Gastroesophageal sphincter (tissue), 4 donors: ENCODE measurements at places on chromosomes 2 and 18.

- ATAC-seq = no peak
Measured at GRCh38 chr2:216903470-216903869, 43.6 kb upstream of the TNP1 start.

DNA sequence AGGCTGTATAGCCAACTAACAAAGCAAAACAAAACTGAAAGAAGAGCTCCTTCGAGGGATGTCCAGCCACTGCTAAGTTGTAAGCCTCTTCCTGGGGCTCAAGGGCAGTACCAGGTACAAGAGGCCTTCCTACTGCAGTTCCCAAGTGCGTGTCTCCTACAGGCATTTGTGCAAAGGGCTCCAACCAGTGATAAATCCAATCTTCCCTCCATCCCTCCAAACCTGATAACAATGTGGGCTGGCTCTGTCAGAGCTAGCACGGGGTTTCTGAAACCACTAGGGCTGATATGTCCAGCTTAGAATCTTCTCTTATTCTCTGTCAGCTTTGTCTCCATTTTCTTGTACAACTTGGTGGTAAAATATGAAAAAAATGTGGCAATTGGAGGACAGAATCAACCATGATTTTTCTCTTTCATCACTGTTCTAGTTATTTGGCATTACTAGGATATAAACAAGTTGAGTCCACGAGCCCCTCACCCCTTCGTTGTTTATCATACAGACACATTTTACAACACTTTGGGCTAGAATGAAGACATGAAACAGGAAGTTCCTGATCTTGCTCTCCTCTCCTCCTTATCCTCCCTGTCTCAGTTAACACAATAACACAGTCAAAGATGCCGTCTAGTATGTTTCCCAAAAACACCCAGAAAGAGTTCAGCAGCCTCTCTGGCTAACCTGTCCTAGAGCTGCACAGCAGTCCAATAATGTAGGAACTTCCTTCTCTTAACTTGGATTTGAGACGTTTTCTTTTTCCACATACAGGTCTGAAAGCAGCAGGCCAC is 35.4 kb upstream of the WIPF1 start:
- ATAC-seq = peak; percentile 47

- no peak for ATAC-seq
Measured at GRCh38 chr2:190023860-190024259, 38.7 kb downstream of the MSTN start.

DNA sequence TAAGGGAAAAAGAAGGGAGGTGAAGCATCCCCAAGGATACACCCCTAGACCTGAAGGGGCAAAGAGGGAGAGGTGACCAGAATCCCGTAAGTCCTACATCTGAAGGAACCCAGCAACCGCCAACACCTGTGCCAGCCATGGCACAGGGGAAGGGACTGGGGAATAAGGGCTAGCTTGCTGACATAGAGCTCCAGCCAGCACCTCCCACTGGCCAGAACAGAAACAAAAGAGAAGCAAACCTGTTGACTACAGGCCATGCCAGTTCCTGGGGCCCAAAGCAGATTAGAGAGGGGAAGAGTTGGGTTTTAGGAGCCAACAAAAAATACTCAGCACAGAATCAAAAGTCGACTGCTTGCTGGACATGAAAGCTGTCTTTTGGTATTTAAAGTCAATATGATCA is 244.6 kb downstream of the SUCLG1 start:
- ATAC-seq = no peak

- peak; percentile 37 for ATAC-seq
Measured at GRCh38 chr2:12806549-12807242, 90.0 kb downstream of the TRIB2 start.

- no peak for ATAC-seq
Measured at GRCh38 chr2:236051351-236051750, 116.8 kb downstream of the GBX2 start.
